T-cell (primary cell): ENCODE measurements at places on chromosomes 11 and 22. TPM values are rescaled to one million over a fixed set of nuclear protein-coding genes. Genes with fewer than 3 reads are reported as not detected.

Gene SCN4B
- total RNA-seq, result 0.09 TPM

GRCh38 chr11:130937051-130937450 is 20.8 kb upstream of the SNX19 start:
- H3K36me3 ChIP-seq, result no peaks in the 10 kb centered on the region
- H3K4me1 ChIP-seq, result no peaks in the 10 kb centered on the region
- no peak overlapping the region for H3K4me3 ChIP-seq
- H3K27ac ChIP-seq, result no peak overlapping the region
- no peak for DNase-seq

Gene CRYAB
- total RNA-seq, result not detected

Gene ZNRF3
- 1.1 TPM for total RNA-seq

- no peaks in the 10 kb centered on the region for H3K36me3 ChIP-seq
- H3K27me3 ChIP-seq, result peaks cover 15% of the 10 kb centered on the region
- no peak overlapping the region for H3K4me3 ChIP-seq
- H3K4me1 ChIP-seq, result no peaks in the 10 kb centered on the region
- H3K27ac ChIP-seq, result no peak overlapping the region
- DNase-seq, result no peak
Measured at GRCh38 chr22:27220339-27220738, 563.0 kb downstream of the MIAT start.

DNA sequence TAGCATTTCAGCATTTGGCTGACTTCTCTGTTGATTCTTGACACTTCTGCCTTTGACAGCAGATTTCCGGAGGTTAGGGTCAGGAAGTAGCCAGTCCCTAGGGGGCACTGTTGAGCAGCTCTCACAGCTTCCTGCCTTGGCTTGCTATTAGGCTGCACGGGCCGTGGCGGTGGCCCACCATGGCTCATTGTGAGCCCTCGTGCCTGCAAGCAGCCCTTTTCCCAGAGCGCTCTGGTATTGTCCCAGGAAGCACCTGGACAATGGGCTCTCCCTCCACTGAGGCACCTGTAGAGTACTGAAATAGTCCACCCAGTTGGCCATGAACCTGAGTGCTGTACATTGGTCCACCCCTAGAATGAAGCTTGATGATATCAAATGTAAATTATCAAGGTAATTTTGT is 100.2 kb upstream of the GAL start:
- no peaks in the 10 kb centered on the region for H3K27me3 ChIP-seq
- H3K4me1 ChIP-seq, result no peaks in the 10 kb centered on the region
- no peak overlapping the region for H3K4me3 ChIP-seq

GRCh38 chr11:14722496-14722895 is 78.9 kb downstream of the PDE3B start:
- no peaks in the 10 kb centered on the region for H3K27me3 ChIP-seq
- H3K4me1 ChIP-seq, result no peaks in the 10 kb centered on the region
- H3K27ac ChIP-seq, result no peak overlapping the region
- no peak for DNase-seq
- H3K36me3 ChIP-seq, result no peaks in the 10 kb centered on the region
- H3K4me3 ChIP-seq, result no peak overlapping the region

DNA sequence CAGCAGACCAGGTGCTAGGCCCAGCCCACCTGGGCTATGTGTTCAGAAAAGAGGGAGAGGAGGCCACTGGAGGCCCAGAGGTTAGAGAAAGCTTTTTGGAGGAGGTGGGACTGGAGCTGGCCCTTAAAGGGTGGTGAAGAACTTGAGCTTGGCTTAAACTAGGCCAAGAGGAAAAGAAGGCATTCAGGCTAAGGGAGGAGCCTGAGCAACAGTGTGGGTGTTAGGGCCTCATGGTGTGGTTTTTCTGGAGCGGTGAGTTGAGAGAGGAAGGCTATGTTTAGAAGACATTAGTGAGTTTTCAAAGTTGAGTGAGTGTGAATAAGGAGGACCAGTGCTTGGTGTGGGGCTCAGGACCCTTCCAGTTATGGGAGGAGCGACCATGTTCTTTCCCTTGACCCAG is 6.2 kb downstream of the TAF6L start:
- H3K4me1 ChIP-seq, result no peaks in the 10 kb centered on the region
- no peak overlapping the region for H3K27ac ChIP-seq
- DNase-seq, result no peak
- peaks cover 16% of the 10 kb centered on the region for H3K36me3 ChIP-seq
- no peaks in the 10 kb centered on the region for H3K27me3 ChIP-seq
- no peak overlapping the region for H3K4me3 ChIP-seq

DNA sequence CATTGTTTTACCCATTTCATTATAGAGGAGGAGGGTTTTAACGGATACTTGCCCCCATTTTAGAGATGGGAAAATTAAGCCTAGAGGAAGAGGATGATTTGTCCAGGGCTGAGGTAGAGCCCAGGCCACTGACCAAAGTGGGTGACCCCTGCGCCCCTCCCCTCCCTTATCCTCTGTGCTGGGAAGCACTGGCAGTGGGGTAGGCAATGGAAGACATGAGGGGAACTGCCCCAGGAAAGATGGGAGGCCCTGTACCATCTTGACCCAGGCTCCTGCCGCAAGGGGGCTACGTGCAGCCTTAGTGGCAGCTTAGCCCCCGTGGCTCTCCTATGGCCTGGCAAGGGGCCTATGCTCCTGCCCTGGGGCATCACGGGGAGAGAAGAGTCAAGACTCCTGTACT is 76.4 kb upstream of the MYOD1 start:
- H3K27ac ChIP-seq, result no peak overlapping the region
- no peaks in the 10 kb centered on the region for H3K36me3 ChIP-seq
- DNase-seq, result no peak
- no peaks in the 10 kb centered on the region for H3K4me1 ChIP-seq
- H3K27me3 ChIP-seq, result no peaks in the 10 kb centered on the region

Gene MUC6
- total RNA-seq, result not detected

GRCh38 chr11:34351687-34352469 is 5.9 kb downstream of the ABTB2 start:
- H3K4me1 ChIP-seq, result no peaks in the 10 kb centered on the region
- H3K27me3 ChIP-seq, result peaks cover 5% of the 10 kb centered on the region
- no peaks in the 10 kb centered on the region for H3K36me3 ChIP-seq
- H3K27ac ChIP-seq, result no peak overlapping the region

Gene TENM4
- total RNA-seq, result not detected

DNA sequence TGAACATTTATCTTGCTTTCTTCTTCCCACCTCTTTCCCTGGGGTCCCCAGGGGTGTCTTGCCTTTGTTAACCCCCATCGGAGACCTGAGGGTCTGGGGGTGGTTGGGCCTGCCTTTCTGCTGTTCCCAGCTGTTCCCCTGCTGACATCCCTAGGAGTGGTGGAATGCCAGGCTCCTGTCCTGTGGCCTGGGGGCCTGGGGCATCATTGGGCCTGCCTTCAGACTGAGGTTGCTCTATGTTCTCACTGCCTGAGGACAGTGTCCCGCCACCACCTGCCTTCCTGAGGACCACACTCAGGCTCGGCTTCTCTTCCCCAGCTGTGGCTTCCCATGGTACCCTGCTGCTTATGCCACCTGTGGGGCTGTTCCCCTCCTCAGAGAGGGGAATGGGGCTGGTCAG is 1.1 kb upstream of the IL18BP start:
- H3K27ac ChIP-seq, result no peak overlapping the region
- H3K36me3 ChIP-seq, result peaks cover 10% of the 10 kb centered on the region
- DNase-seq, result no peak
- no peaks in the 10 kb centered on the region for H3K27me3 ChIP-seq
- H3K4me1 ChIP-seq, result peaks cover 5% of the 10 kb centered on the region
- no peak overlapping the region for H3K4me3 ChIP-seq

Gene KCNK4
- 0.35 TPM for total RNA-seq

- peaks cover 2% of the 10 kb centered on the region for H3K27me3 ChIP-seq
- peak overlapping the region; percentile 56 for H3K4me3 ChIP-seq
- H3K4me1 ChIP-seq, result peaks cover 42% of the 10 kb centered on the region
- no peaks in the 10 kb centered on the region for H3K36me3 ChIP-seq
Measured at GRCh38 chr11:1574238-1574932, 2.3 kb upstream of the DUSP8 start.

GRCh38 chr22:45446216-45446615 is 32.7 kb downstream of the RIBC2 start:
- no peak overlapping the region for H3K4me3 ChIP-seq
- H3K27me3 ChIP-seq, result no peaks in the 10 kb centered on the region
- H3K36me3 ChIP-seq, result no peaks in the 10 kb centered on the region
- no peak overlapping the region for H3K27ac ChIP-seq

- peaks cover 4% of the 10 kb centered on the region for H3K27me3 ChIP-seq
- H3K36me3 ChIP-seq, result no peaks in the 10 kb centered on the region
- no peak overlapping the region for H3K4me3 ChIP-seq
- H3K27ac ChIP-seq, result no peak overlapping the region
- no peak for DNase-seq
Measured at GRCh38 chr22:26977741-26978376, 320.5 kb downstream of the MIAT start.

DNA sequence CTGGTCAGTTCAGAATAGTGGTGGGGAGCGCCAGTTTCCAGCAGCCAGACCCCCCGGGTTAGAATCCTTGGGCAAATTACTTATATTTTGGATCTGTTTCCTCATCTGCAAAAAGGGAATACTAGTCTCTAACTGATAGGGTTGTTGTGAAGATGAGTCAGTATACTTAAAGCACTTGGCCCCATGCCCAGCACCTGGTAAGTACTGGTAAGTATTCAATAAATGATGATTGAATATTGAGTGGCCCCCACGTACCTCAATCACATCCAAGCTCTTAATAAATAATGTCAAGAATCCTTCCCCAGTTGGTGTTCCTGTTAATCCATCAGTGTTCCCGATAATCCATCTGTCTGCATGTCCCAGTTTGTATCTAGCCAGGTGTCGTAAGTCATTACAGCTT is 12.1 kb downstream of the ACP2 start:
- H3K4me1 ChIP-seq, result peaks cover 15% of the 10 kb centered on the region
- no peak overlapping the region for H3K4me3 ChIP-seq
- H3K36me3 ChIP-seq, result peaks cover 4% of the 10 kb centered on the region
- H3K27ac ChIP-seq, result no peak overlapping the region

Gene CCDC157
- total RNA-seq, result 4.8 TPM

- no peak for DNase-seq
- H3K4me3 ChIP-seq, result no peak overlapping the region
- H3K36me3 ChIP-seq, result no peaks in the 10 kb centered on the region
- H3K4me1 ChIP-seq, result no peaks in the 10 kb centered on the region
Measured at GRCh38 chr22:19201869-19202798, 23.6 kb upstream of the SLC25A1 start.

Gene C11orf42
- not detected for total RNA-seq

DNA sequence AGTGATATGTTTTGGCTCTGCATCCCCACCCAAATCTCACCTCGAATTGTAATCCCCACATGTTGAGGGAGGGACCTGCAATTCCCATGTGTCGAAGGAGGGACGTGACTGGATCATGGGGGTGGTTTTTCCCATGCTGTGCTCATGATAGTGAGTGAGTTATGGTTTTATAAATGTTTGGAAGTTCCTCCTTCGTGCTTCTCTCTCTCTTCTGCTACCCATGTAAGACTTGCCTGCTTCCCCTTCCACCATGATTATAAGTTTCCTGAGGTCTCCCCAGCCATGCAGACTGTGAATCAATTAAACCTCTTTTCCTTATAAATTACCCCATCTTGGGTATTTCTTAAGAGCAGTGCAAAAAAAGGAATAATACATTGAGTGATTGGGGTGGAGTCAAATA is 7.3 kb upstream of the CEP295 start:
- H3K36me3 ChIP-seq, result no peaks in the 10 kb centered on the region
- H3K27ac ChIP-seq, result no peak overlapping the region
- H3K27me3 ChIP-seq, result no peaks in the 10 kb centered on the region
- no peak for DNase-seq
- no peak overlapping the region for H3K4me3 ChIP-seq

- H3K4me1 ChIP-seq, result no peaks in the 10 kb centered on the region
- no peaks in the 10 kb centered on the region for H3K36me3 ChIP-seq
- no peak overlapping the region for H3K27ac ChIP-seq
- no peak overlapping the region for H3K4me3 ChIP-seq
Measured at GRCh38 chr22:26082866-26083265, 86.4 kb upstream of the SEZ6L start.

Gene MUC5AC
- total RNA-seq, result 0.03 TPM

Gene BEST1
- total RNA-seq, result 0.07 TPM

Gene B4GALNT4
- total RNA-seq, result 2.4 TPM

Gene CATSPERZ
- total RNA-seq, result not detected

Gene TEX54
- not detected for total RNA-seq

- H3K27me3 ChIP-seq, result no peaks in the 10 kb centered on the region
- no peak overlapping the region for H3K27ac ChIP-seq
- peaks cover 14% of the 10 kb centered on the region for H3K4me1 ChIP-seq
- no peak overlapping the region for H3K4me3 ChIP-seq
- no peaks in the 10 kb centered on the region for H3K36me3 ChIP-seq
- DNase-seq, result no peak
Measured at GRCh38 chr11:11247576-11247975, 105.5 kb downstream of the CSNK2A3 start.
